ENCODE measurements at places on chromosomes 16 and 17.

- DNase-seq: no peak
Observed at GRCh38 chr17:36655726-36656125, 54.3 kb downstream of the MRM1 start.

GRCh38 chr17:67051837-67052236, 7.5 kb downstream of the CACNG1 start:
- DNase-seq: no peak

GRCh38 chr17:75267153-75267410, 3.9 kb downstream of the MIF4GD start:
- DNase-seq: no peak

DNA sequence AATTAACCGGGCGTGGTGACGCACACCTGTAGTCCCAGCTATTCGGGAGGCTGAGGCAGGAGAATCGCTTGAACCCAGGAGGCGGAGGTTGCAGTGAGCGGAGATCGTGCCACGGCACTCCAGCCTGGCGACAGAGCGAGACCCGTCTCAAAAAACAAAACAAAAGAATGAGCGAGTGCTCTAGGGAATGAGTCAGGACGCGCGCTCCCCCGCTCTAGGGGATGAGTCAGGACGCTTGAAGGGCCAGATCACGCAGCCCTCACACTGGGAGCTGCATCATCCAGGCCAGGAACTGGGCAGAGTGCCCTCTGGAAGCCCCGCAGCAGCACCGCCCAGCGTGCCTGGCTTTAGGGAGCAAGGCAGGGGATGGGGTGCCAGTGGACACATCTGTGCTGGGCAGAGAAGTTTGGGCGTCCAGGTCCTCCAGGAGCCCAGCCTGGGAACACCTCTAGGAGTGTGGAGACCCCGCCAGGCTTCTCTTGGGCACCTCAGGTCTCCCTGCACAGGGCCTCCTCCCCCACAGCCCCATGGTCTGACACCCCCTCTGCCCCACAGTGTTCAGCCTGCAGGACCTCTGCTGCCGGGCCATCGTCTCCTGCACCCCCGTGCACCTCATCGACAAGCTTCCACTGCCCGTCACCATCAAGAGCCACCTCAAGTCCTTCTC, 3.9 kb upstream of the WFIKKN1 start:
- peak; percentile 98 for DNase-seq

GRCh38 chr16:86256995-86257394, 253.3 kb upstream of the FOXF1 start:
- DNase-seq: no peak

GRCh38 chr16:78271981-78272380, 172.5 kb downstream of the WWOX start:
- DNase-seq: no peak

GRCh38 chr17:4005296-4006164, 41.3 kb upstream of the ATP2A3 start:
- no peak for DNase-seq

GRCh38 chr17:69060822-69061221, at the start of gene ABCA9:
TSS of gene ABCA9 (minus strand) at chr17:69060927. CDS start at chr17:69051126, 9,801 bp downstream.
- DNase-seq: peak; percentile 73

GRCh38 chr17:64418506-64419339, 28.1 kb upstream of the PECAM1 start:
- DNase-seq: peak; percentile 77

DNA sequence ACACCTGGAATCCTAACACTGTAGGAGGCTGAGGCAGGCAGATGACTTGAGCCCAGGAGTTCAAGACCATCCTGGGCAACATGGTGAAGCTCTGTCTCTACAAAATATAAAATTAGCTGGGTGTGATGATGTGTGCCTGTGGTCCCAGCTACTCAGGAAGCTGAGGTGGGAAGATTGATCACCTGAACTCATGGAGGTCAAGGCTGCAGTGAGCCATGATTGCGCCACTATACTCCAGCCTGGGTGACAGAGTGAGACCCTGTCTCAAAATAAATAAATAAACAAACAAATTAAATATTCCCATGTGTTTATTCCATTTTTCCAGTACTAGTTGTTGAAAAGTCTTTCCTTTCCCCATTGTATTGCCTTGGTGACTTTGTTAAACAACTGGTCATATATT, 74.8 kb upstream of the DNAH17 start:
- DNase-seq: no peak

DNA sequence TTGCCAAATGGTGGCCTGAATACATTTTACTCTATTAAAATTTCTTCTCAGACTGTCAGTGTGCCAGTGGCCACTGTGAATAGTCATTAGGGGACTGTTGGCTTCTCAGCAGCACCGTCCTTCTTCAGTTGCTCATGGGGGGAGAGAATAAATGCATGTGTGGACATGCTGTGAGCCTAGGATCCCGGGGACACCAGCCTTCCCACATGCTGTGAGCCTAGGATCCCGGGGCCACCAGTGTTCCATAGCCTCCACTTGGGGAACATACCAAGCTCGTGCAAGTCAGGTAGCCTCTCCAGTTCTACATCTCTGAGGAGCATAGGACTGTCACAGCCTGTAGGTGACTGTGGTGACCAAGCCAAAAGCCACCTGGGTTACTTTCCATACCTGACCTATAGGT, 51.5 kb downstream of the BANP start:
- no peak for DNase-seq

GRCh38 chr17:55278173-55278961, 13.6 kb downstream of the HLF start:
- no peak for DNase-seq

DNA sequence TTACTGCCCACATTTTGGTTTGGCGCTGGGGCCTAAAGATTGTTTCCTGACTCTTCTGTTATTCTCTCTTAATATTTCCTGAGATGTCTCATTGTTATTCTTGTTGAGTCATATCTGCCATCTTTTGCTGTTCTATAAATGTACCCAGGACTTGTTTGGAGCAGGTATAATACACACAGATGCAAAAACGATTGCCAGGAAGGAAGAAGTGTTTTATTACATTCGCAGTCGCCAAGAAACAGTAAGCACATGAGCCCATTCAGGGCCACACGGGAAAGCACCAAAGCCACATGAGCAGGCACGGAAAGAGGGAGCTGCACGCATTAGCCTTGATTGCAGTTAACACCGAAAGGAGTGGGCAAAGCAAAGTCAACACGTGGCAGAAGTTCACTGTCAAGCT, 70.2 kb downstream of the ARHGAP44 start:
- no peak for DNase-seq

GRCh38 chr16:71863995-71864394, 18.2 kb downstream of the ATXN1L start:
- DNase-seq: no peak

GRCh38 chr16:19463468-19464315, 46.0 kb downstream of the TMC5 start:
- DNase-seq: no peak

DNA sequence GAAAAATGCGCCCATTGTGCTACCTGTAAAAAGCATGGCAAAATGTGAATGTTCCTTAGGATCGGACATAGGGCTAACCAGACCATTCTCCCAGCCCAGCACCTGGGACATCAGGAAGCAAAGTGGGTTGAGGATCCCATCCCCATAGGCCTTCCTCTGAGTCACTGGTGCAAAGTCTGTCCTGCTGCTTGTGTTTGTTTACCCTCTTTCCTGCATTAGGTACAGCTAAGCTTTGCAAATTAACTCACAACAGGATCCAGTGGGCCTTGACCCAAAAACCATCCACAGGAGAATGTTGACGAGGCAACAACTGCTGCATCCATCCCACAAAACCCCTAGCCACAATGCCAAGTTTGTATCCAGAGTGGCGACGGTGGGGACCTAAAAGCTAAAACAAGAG, 106.2 kb downstream of the GRIN2A start:
- DNase-seq: no peak

DNA sequence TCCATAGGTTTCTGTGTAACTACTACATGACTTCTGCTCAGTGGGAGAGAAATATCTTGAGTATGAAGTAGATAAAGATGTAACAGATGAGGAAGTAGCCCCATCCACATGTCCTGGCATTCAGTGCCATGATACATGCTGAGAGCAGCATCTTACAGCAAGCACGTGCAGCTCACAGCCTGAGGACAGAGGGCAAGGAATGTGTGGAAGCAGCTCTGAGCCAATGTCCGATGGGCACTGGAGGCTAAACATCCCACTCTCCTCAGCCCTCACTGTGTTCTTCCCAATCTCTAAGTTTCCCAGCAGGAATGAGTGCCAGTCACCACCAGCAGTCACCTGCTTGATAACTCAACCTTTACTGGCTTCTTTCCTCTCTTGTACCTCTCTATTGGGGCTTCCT, 40.4 kb downstream of the CFDP1 start:
- no peak for DNase-seq

- no peak for DNase-seq
Observed at GRCh38 chr16:64311241-64311640, 810.6 kb downstream of the CDH11 start.

GRCh38 chr17:9356488-9356911, 219.1 kb downstream of the STX8 start:
- no peak for DNase-seq

GRCh38 chr17:48592577-48592976, 1.0 kb downstream of the HOXB5 start:
- DNase-seq: no peak

- no peak for DNase-seq
Observed at GRCh38 chr17:31753011-31753410, 106.0 kb downstream of the COPRS start.

DNA sequence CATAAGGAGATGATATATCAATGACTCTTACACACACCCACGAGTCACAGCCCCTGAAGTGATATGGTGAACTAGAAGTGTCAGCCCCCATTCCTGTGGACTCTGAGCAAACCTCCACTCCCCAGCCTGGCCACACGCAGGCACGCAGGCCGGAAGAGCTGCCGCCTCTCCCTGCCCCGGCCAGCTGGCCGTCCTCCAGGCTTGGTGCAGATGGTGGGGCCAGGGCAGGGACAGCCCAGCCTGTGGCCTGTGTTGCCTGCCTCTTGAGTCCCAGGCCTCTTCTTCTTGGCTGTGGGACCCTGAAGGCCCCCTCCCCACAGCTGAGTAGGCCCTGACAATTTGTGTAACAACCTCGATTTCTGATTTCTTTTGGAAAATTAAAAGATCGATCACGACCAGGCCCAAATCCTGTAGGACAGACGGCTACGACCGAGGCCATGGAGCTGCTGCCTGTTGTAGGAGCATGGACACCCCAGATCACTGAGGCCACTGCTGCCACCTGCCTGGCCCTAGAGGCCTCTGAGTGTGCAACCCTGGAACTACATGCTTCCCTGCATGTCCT, 10.0 kb upstream of the MPRIP start:
- peak; percentile 94 for DNase-seq

GRCh38 chr17:79794659-79795511, 2.0 kb downstream of the CBX8 start:
- DNase-seq: no peak

DNA sequence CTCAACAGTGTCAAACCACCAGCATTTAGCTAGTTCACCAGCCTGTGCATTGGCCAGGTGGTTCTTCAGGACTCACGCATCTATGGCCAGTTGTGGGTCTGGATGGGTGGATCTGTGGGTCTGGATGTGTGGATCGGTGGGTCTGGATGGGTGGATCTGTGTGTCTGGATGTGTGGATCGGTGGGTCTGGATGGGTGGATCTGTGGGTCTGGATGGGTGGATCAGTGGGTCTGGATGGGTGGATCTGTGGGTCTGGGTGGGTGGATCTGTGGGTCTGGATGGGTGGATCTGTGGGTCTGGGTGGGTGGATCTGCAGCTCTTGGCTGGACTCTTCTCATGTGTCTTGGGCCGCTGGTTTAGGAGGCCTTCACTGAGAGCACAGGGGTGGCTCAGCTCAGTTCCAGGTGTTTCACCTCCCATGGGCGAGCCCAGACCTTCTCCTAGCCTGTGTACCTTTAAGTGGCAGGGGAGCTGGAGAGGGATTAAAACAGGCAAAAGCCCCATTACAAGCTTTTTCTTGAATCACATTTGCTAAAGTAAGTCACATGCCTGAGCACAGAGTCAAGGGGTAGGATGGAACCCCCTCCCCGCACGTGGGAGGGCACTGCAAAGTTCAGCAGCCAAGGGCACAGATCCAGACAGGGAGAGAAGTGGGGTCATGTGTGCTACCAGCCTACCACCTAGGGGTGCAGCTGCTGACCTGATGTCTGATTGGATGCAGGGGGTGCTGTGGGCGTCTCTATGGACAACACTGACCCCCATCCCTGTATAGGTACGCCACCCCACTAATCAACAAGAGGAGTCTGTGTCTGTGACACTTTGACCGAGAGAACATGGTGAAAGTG, 3.4 kb upstream of the NUBP1 start:
- no peak for DNase-seq

- DNase-seq: no peak
Observed at GRCh38 chr17:27504188-27504995, 48.1 kb downstream of the KSR1 start.

- DNase-seq: peak; percentile 83
Observed at GRCh38 chr17:332558-333322, 19.9 kb downstream of the RPH3AL start.

GRCh38 chr17:1119924-1120323, 59.9 kb downstream of the ABR start:
- DNase-seq: no peak

GRCh38 chr16:61371881-61372280, 664.4 kb downstream of the CDH8 start:
- DNase-seq: no peak

- DNase-seq: no peak
Observed at GRCh38 chr17:81691608-81692007, 7.8 kb downstream of the HGS start.

DNA sequence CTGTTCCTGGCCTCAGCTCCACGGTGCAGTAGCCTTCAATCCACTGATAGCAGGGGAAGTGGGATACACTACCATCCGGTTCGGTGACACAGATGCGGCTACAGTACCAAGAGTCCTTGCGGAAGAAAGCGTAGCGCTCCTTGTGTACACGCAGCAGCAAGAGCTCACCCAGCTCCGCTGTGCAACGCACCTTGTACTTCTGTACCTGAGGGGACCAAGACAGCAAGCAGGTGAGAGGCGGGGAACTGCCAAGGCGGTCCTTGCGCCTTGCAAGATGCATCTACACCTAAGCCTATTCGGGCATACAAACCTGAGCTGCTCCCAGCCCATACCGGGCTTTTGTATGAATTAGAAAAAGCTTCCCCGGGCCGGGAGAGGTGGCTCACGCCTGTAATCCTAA, 1.5 kb downstream of the ALOXE3 start:
- DNase-seq: no peak

- DNase-seq: no peak
Observed at GRCh38 chr16:35410438-35410837, 1951.0 kb downstream of the TP53TG3F start.

- DNase-seq: no peak
Observed at GRCh38 chr17:38732376-38733281, 2.5 kb downstream of the CISD3 start.

GRCh38 chr17:80182845-80183223, 13.0 kb downstream of the CARD14 start:
- DNase-seq: no peak

DNA sequence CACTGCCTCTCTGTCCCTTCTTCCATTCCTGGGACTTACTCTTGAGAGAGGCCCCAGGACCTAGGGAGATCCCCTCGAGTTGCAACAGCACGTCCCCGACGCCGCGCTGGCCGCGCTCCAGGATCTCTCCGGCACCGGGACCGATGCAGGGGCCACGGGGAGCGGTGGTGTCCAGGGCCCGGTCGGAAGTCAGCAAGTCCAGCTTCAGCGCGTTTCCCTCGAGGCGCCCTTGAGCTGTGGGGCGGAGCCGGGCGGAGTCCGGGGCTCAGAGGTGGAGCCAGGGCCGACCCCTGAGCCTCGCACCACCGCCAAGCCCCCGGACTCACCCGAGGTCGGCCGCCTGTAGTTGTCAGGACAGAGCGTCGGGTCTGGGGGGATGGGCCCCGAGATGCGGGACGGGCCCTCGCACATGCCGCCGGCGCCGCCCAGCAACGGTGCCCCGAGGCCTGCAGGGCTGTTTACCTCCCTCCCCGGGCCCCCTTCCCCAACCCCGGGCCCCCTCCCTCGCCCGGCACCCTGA, 458 bp downstream of the ENKD1 start:
- peak; percentile 15 for DNase-seq

Data from AG08395 (cell line).